Mammary epithelial cell (primary cell): ENCODE measurements at places on chromosomes 12 and 14.

DNA sequence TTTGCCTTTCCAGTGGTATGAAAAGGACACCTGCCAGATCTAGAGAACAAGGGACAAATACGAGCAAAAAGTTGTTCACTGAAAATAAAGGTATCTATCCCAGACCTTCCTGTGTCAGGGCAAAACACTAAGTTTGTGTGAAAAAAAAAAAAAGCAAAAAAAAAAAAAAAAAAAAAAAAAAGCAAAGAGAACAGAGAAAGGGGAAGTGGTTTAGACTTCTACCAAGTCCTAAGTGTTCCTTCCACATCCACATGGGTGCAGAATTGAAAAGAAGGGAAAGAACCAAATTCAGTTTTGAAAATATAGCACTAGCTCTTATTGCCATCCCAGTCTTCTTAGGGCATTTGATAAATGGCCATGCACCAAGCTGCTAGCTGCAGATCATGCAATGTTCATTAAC, 41.7 kb downstream of the ZCRB1 start:
- no peak for DNase-seq

GRCh38 chr14:102215071-102215470, 75.4 kb downstream of the WDR20 start:
- DNase-seq = no peak

GRCh38 chr12:92624236-92624635, 78.6 kb upstream of the PLEKHG7 start:
- peak; percentile 81 for DNase-seq

- DNase-seq = no peak
These were observed 134.8 kb downstream of the DUSP6 start for GRCh38 chr12:89217472-89217871.

DNA sequence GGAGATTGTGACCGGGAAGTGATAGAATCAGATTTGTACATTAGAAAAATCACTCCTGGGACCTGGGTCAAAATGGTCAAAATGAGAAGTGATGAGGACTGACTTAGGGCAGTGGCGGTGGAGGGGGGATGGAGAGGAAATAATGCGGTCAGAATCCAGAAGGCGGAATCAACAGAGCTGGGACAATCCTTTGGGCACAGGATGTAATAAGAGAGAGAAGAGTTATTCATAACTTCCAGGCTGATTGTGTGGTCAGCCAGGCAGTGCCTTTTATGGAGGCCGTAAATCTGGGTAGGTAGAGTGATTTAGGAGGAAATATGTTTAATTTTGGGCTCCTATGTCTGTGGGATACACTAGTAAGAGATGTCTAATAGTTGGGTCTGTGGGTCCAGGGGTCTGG, 21.6 kb downstream of the FBXL14 start:
- no peak for DNase-seq
